AG04450 (cell line): ENCODE measurements at places on chromosomes 7 and 10. TPM values are rescaled to one million over a fixed set of nuclear protein-coding genes. Genes with fewer than 3 reads are reported as not detected.
A peak's percentile ranks its signal among the peaks of the same experiment; 100 is the strongest.

Gene TMED4
- polyA plus RNA-seq: 76.4 and 78.4 TPM in 2 replicates

Gene ZCCHC24
- 37.4 and 46.0 TPM in 2 replicates for polyA plus RNA-seq

Gene KIAA1217
- 5.4 and 6.6 TPM in 2 replicates for polyA plus RNA-seq

Gene ATRNL1
- polyA plus RNA-seq: 0.17 and 0.20 TPM in 2 replicates

Gene DOCK4
- polyA plus RNA-seq: 9.9 and 12.6 TPM in 2 replicates

Gene C10orf67
- polyA plus RNA-seq: 0.10 and 0.14 TPM in 2 replicates

Gene CXCL12
- polyA plus RNA-seq: 80.5 and 93.4 TPM in 2 replicates

Gene ZNF722
- polyA plus RNA-seq: not detected in 2 replicates

Gene GPR22
- polyA plus RNA-seq: not detected in 2 replicates

Gene CDC14C
- polyA plus RNA-seq: 0.07 TPM in 1 of 2 replicates, not detected in the other

DNA sequence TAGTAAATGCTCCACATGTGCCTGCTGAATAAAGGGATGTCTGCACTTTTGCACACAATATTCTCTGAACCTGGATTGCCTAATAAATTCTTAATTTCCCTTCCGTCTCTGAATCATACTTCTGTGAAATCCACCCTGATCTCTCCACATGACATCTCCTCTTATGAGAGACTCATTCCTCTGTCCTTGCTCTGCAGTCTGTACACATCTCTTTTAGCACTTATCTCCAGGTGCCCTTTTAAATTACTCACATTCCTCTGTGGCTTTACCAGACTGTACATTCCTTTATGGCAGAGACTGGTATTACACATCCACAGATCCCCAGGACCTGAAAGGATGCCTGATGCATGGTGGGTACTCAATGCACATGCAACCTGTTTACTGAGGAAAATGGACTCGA, 527.6 kb downstream of the PHTF2 start:
- DNase-seq: peak; percentile 3

DNA sequence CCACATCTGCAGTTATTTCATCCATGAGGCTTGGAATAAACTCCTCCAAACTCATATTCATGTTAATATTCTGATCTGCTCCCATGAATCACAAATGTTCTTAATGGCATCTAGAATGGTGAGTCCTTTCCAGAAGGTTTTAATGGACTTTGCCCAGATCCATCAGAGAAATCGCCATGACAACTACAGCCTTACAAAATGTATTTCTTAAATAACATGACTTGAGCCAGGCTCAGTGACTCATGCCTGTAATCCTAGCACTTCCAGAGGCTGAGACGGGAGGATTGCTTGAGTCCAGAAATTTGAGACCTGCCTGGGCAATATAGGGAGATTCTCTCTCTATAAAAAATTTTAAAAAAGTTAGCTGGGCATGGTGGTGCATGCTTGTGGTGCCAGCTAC, 102.1 kb upstream of the TMEM168 start:
- DNase-seq: peak; percentile 1

- no peak for DNase-seq
These were observed 88.5 kb downstream of the PAXIP1 start for GRCh38 chr7:154914308-154914995.

- DNase-seq: no peak
These were observed 10.8 kb downstream of the LFNG start for GRCh38 chr7:2530071-2530987.

DNA sequence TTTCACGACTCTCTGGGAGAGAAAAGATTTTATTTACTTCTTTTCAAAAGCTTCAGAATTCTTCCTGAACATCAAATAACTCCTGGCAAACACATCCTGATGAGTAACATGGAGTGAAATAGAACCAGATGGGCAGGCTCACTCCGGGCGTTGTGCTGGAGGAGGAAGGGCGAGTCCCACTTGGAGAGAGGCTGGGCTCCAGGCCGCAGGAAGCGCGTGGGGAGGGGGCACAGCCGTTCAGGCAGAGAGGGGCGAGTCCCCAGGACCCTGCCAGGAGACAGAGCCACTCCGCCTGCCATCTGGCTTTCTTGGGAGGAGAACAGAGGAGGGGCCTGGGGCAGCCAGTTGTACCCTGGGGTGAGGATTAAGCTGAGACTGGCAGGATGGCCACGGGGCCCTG, 265.9 kb upstream of the ZMIZ1 start:
- DNase-seq: peak; percentile 36

- DNase-seq: no peak
These were observed 33.8 kb upstream of the PSMG3 start for GRCh38 chr7:1603346-1604225.

GRCh38 chr10:24701447-24701846, 22.2 kb downstream of the ARHGAP21 start:
- DNase-seq: no peak

GRCh38 chr10:3451516-3452172, 279.1 kb upstream of the PITRM1 start:
- DNase-seq: no peak

DNA sequence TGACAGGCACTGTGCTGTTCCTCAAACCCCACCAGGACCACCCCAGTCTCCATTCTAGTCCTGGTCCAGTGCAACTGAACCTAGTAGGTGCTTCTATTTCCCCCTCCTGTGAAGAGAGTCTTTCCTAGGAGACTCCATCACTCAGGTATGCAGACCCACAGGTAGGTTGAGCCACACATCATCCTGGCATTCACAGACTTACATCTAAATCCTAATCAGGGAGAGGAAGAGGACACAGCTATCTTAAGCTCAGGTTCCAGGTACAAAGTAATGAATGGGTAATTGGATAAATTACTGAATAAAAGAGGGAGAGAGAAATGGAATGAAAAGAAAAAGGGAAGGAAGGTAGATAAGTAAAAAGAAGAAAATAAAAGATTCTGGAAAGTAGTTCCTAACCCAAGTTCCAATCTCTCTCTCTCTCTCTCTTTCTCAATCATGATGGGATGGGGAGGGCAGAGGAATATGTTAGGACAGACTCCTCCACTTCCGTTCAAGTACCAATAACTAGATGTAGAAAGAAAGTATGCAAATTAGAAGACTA, 139.8 kb upstream of the NAMPT start:
- DNase-seq: no peak

DNA sequence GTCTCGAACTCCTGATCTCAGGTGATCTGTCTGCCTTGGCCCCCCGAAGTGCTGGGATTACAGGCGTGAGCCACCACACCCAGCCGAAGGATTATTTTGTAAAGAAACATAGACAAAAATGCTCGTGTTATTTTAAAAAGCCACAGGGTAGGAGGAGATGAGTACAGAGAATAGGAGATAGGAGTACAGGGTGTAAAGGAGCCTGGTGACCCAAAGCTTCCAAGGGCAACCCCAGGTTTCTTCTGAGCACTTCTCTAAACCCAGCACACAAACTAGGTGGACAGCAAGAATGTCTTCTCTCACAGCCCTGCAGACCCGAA, 54.7 kb downstream of the ZNF467 start:
- DNase-seq: no peak

DNA sequence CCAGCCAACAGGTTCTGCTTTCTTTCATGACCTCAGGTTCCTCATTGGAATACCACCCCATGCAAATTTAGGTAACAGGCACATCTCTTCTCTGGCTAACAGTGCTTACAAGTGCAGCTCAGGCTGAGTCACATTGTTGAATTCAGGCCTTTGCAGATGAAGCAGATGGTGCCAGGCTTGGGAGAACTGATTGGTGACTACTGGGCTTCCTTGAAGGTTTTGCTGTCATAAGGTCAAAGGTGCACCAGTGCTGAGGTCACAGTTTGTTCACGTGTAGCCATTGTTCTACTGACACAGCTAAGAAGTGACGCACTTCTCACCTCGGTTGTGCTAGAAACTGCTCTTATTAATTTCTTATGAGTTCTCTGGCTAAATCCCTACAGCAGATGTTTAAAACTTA, 128.6 kb upstream of the BMPER start:
- DNase-seq: peak; percentile 1

GRCh38 chr7:8217200-8218068, 44.5 kb downstream of the ICA1 start:
- peak; percentile 48 for DNase-seq

DNA sequence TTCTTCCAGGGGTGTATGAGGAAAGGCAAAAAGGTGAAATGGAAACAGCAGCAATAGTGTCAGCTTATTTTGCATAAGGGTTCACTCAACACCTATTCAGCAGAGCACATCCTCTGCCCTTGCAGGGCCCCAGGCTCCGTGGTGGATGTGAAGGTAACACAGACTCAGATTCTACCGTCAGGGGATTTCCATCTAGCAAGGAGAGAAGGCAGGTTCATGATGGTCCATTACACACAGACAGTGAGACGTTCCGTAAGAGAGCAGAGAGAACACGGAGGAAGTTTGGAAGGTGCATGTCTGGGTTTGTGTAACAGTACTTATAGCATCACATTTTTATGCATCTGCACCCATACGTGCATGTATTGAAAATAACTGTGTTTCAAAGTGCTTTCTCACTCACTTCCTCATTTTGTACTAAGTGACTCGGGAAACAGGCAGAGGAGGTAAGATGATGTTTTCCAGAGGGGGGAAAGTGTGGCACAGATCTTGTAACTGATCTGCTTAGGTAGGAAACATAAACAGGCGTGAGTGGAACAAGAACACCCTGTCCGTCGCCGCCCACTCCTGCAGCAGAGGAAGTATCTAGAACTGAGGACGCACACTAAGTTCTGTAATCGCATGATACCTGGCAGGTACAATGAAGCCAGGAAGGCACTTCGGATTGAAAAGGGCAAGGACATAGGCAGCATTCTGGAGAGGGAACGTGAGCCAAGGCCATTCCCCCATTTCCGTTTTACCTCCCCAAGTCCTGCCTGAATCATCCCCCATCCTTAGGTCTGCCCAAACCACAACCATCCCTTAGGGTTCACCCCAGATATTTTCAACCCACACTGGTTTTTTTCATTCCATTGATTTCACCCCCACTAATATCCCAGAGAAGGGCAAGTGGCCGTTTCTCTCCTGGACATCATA, 1.0 kb upstream of the ENO4 start:
- no peak for DNase-seq

- DNase-seq: no peak
These were observed 26.3 kb upstream of the C1QL3 start for GRCh38 chr10:16547973-16548372.

GRCh38 chr10:123147635-123148413, at the start of gene HMX2:
HMX2 (plus strand) TSS chr10:123148136; CDS start chr10:123148379, 243 bp downstream.
- no peak for DNase-seq

DNA sequence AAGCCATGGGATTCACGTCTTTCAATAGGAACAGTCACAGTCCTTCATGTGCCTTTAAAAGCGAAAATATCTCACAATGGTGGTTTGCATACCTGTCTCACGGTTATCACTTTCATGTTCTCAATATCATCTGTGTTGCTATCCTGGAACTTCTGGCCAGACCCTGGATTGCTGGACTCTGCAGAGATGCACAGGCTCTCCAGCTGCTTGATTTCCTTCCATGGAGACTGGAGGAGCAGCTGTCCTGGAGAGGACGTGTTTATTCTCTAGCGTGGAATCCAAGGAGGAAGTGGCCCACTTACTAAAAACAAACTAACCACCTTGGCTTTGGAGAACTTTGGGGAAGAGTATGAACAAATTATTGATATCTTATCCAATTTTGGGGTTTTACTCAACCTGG, 16.5 kb downstream of the BTBD16 start:
- no peak for DNase-seq

GRCh38 chr10:60856405-60856804, 78.1 kb downstream of the CDK1 start:
- DNase-seq: no peak
